ENCODE measurements at places on chromosomes 5 and 9. TPM values are rescaled to one million over a fixed set of nuclear protein-coding genes. Genes with fewer than 3 reads are reported as not detected.

DNA sequence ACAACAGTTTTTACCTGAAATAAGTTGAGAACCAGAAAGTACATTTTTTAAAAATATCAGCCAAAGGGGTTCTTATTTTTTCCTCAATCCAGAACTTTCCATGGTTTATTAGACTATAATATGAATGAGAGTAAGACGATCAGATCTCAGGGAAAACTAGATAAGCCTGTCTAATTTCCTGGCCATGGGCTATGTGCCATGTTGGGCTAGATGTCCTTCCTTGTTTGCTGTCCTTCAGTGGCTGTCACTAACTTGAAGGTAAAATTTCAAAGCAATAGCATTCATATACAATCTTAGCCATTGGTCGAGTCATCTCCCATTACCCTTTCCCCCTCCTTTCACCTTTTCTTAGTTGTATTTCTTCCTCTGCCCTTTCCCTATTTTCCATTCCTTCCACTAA lies 179.5 kb upstream of the PPP1R2B start:
- DNase-seq: no peak

- DNase-seq: no peak
These were observed 105.3 kb upstream of the NFIB start for GRCh38 chr9:14418941-14419937.

DNA sequence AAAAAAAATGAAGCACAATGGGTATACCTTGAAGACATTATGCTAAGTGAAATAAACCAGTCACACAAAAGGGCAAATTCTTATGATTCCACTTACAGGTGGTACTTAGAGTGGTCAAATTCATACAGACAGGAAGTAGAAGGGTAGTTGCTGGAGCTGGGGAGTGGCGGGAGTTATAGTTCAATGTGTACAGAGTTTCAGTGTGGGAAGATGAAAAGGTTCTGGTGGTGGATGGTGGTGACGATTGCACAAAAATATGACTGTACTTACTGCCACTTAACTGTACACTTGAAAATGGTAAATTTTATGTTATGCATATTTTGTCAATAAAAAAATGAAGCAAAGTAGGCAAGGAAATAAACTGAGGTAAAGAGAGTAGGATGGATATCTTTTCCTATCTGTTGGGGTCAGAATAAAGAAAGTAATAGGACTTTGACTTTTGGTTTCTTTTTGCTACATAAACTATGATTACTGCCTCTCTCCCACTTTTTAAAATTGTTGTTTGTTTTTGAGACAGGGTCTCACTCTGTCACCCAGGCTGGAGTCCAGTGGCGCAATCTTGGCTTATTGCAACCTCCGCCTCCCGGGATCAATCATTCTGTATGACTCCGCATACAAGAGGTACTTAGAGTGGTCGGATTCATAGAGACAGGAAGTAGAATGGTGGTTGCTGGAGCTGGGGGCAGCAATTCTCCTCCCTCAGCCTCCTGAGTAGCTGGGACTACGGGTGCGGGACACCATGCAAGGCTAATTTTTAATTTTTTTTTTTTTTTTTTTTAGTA lies 4.0 kb upstream of the PSAT1 start:
- no peak for DNase-seq

Gene SPATA31C1
- total RNA-seq: not detected

DNA sequence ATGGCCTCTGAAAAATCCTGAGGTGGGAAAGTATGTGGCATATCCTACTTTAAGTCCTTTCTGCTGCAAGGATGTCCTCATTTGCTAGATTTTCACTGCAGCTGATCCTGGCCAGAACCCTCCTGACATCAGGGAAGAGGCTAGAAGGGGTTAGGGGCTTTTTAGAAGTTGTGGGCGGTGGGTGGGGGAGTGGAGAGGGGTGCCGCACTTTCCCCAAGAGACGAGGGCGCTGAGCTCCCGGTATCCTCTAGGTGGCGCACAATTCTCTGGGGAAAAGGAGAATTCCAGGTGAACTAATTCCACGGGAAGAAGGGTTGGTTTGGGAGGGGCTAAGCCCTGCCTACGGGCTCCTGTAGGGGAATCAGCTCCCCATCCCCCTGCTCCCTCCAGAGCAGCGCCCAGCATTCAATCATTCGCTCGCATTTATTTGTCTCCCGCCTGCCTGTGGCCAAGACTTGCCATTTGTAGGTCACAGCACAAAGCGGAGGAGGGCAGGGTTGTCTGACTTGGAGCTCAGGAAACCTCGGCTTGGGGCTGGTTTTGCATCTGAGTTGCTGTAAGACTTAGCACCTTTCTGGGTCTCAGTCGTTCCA lies 42.9 kb upstream of the HAND1 start:
- DNase-seq: no peak
